ENCODE measurements at places on chromosomes 3 and 15.

- DNase-seq: no peak
These were observed 6.9 kb upstream of the PCSK6 start for GRCh38 chr15:101496198-101496986.

GRCh38 chr15:56232058-56232457 is 11.6 kb downstream of the RFX7 start:
- DNase-seq: no peak

GRCh38 chr3:14827776-14828175 is 9.0 kb downstream of the FGD5 start:
- DNase-seq: no peak

- DNase-seq: no peak
These were observed 15.4 kb downstream of the CDV3 start for GRCh38 chr3:133588784-133589465.

DNA sequence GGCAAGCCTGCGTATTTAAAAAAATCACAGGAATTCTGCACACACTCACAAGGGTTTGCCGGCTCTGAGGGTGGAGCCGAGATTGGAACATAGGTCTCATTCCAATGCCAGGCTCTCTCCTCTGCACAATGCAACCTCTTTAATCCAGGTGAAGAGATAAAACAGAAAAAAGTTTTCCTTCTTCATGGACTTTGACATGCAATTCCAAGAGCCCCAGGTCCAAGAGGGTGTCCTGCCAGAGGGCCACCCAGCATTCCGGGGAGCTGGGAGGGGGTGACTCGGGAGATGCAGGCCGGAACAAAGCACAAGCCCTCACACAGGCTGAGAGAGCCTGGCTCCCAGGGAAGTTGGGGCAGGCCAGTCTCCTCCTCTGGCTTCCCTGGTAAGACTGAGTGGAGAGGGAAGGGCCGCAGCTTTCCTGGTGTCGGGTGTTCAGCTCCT is 6.7 kb upstream of the SLC12A8 start:
- no peak for DNase-seq

DNA sequence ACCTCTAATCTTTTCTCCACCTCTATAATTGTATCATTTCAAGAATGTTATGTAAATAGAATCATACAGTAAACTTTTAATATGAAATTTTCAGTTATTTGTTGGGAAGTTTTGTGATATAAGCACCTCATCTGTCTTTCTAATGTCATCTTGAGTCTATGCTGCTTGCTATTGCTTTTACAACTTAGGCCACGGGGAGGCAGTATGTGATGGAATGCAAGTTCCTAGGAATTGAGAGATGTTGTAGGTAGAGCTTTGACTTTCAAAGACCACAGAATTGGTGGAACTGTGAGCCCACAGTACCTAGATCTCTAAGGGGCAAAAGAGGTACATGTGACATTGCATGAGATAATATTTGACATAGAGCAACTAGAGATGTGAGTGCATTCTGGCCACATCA is 328.3 kb downstream of the MFSD1 start:
- DNase-seq: no peak

- peak; percentile 14 for DNase-seq
These were observed at the start of gene SPTSSB for GRCh38 chr3:161371441-161372320. SPTSSB (minus strand) TSS chr3:161371517; CDS start chr3:161346323, 25,194 bp downstream.

GRCh38 chr3:16545413-16546185 is 32.1 kb upstream of the RFTN1 start:
- no peak for DNase-seq

GRCh38 chr3:119894195-119894594 is 112.3 kb downstream of the NR1I2 start:
- no peak for DNase-seq

DNA sequence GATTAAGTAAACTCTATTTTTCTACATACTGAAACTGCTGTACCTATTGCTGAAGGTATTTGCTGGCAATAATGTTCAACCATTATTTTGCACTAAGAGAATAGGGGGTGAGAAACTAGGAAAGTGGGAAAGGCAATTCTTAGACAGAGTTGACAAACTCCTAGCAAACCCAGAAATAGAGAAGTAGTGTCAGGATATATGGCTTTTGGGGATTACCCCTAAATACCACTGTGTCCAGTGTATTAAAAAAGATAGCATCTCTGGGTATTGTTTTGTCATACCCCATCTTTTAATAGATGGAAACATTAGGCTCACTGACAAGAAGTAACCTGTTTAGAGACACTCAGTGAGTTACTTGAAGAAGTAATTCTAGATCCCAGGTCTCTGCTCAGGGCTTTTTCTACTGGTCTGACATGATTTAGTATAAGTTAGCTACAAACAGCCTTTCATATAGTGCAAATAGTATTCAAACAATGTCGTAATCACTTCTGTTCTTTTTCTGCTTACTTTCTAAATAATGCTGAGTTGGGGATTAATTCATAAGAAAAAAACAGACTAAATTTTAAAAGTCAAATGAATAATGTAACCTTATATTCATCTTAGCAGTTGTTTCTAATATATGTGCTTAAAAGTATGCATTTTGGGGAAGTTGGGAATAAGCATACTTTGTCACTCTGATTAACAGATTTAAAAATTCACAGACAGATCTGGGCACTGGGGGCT is 107.2 kb downstream of the IL1RAP start:
- DNase-seq: no peak

DNA sequence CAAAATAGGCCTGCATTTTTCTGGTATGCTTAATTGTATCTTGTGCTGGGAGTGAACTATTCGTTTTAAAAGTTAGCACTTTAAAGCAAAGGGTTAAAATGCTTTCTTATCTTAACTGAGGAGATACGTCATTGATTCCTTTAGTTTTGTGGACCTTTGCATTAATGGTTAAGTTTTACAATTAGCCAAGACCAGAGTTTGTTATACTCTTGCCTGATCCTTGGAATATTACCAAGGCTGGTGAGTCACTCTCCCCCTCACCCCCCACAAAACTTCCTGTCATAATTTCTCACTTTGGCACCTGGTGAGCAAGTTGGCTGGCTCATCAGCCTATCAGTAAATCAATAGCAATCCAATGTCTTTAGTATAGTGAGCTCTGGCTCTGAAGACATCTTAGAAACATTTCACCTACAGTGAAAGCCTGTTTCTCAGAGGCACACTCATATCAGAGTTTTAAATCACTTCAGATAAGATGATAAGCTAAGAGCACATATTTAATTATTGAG is 26.7 kb downstream of the SLC2A2 start:
- no peak for DNase-seq

DNA sequence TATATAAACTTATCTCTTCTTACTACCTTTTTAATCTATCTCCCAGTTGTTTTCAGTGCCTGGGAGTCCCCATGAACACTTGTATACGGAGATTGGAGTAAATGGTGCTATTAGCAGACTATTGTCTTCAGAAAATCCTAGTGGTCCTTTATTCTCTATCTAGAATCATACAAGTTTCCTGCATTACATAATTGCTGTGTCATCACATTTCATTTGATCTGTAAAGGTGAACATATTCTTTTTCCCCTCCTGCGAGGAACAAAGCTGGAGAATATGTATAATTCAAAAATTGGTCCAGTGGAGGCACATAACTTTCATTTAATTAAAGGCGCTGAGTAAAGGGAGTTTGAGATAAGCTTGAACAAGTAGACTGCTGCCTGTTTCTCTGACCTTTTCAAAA is 324.8 kb downstream of the FEZF2 start:
- no peak for DNase-seq

DNA sequence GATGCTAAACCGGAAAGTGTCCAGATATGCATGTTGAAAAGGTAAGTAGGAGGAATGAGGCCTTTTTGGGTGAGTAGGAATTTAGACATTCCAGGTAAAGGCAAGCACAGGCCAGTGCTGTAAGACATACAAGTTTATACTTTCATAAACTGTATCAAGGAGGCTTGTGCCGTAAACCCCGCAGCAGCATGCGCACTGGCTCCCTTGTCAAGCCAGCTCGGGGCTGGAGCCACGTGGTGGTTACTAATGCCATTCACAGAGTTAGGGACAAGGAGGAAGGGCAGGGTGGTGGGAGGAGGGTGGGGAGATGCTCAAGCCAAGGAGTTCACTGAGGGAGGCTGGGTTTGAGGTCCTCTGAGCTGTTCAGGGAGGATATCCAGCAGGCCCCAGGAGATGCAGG is 35.8 kb downstream of the PLD1 start:
- no peak for DNase-seq

DNA sequence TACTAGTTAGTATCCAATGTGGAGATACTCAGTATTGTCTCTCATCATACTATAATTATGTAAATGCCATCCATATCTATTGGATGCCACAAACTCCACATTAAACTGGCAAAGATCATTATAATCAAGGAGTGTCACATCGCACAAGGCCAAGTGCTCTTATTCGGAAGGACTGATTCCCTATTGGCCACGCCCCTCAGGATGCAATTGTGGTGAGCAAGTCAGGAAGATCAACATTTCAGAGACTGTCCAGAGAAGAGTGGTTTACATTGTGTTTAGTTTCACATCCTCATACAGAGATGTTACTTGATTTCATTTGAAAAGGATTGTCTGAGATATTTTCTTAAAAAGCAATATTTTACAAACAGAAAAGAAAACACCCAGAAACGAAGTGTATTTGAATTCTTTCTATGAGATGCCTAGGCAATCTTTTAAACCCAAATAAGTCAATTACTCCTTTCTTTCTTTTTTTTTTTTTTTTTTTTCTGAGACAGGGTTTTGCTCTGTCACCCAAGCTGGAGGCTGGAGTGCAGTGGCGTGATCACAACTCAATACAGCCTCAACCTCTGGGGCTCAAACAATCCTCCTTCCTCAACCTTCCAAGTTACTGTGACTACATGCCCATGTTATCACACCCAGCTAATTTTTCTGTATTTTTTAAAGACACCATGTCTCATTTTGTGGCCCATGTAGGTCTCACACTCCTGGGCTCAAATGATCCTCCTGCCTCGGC is 369.1 kb downstream of the RBMS3 start:
- DNase-seq: no peak

GRCh38 chr3:168847291-168847883 is 751.7 kb upstream of the GOLIM4 start:
- peak; percentile 56 for DNase-seq

DNA sequence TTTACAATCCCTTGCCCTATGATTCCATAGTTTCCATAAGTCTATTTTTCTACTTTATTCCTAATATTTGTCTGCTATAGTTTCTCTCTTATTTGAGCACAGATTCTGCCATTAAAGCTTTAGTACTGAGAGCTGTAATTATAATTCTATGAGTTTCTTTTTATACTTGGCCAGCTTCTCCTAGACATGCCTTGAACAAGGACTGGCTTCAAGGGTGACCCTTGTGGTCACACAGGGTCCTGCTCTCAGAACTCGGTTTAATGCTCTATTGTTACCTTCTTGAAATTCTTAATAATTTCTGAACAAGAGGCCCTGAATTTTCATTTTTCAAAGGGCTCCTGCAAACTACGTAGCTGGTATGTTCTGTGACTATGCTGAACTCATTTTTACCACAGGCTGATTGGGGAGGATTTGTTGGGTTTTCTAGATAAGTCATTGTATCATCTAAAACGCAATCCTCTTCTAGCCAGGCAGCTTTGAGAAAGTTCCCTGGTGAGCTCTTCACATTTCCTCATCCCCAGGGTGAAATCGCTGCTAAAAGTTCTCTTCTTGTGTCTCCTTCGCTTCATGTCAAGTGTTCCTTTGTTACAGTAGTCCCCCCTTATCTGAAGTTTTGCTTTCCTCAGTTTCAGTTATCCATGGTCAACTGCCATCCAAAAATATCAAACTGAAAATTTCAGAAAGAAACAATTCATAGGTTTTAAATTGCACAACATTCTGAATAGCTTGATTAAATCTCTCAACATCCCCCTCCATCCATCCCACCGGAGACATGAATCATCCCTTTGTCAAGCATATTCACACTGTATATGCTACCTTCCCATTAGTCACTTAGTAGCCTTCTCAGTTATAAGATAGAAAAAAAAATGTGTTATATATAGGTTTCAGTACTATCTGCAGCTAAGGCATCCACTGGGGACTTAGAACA is 12.6 kb upstream of the PLCL2 start:
- DNase-seq: no peak

- no peak for DNase-seq
These were observed 9.9 kb upstream of the STRA6 start for GRCh38 chr15:74212494-74212893.

GRCh38 chr3:28994161-28994905 is 286.5 kb upstream of the RBMS3 start:
- DNase-seq: no peak

GRCh38 chr15:98938105-98938417 is 69.5 kb downstream of the PGPEP1L start:
- DNase-seq: no peak

DNA sequence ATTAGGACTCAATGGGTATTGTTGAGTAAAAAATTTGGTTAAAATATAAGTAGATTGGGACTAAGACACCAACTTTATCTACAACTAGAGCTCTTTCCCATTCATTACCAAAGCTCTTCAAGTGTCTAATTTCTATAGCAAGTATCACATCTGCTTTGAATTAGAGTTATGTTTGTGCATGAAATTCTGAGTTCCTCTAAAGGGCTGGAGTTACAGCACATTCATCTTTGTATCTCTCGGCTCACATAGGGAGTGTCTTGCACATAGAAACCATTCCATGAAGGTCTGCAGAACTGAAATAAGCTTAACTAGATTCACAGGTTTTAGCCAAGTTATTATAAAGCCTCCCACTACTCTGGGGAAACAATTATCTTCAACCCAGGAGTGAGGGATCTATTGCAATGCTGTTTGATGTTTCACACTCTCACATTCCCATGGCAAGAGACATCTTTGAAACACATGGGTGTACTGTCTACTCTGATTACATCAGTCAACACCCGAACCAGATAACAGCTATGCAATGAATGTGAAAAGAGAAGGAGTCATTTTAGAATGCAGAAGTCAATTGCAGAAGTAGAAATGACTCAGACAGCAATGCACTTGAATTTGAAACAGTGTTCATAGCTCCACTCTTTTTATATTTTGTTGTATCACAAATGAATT is 93.1 kb upstream of the KBTBD8 start:
- DNase-seq: no peak

DNA sequence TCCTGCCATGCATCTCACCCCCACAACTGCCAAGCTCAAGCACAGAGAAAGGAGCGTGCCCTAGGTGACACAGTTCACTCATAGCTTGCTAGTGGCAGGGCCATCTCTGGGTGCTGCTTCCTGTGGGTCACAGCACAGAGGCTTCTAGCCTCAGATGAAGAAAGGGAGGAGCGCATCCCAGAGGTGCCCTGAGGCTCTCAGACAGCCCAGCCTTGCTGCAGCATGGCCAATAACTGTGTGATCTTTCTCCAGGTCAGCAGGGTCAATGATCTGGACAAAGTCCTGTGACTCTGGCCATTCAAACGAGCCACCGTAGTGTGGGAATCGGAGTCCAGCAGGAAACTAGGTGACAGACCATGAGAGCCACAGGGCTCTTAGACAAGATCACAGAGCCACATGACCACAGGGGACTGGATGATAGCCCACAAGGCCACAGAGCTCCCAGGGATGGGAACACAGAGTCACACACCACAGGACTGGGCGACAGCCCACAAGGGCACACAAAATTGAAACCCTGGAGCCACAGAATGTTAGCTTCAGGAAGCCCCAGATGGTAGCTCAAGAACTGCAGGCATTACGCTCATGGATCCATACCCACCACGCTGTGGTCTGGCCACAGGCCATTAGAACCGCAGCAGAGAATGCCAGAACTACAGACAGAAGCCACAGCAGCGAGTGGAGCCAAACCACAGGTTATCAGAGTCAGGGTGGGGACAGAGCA is 25.9 kb upstream of the GRIP2 start:
- DNase-seq: no peak
